Activated CD4-positive, alpha-beta T cell treated with anti-CD3 and anti-CD28 coated beads for 24 hours (primary cell): ENCODE measurements at places on chromosomes 11 and 22.

GRCh38 chr11:10285148-10285802, 8.7 kb downstream of the SBF2 start:
- DNase-seq = no peak

GRCh38 chr11:46271875-46272815, 5.3 kb upstream of the CREB3L1 start:
- no peak for DNase-seq

GRCh38 chr22:22520667-22521602, 865 bp upstream of the ZNF280A start:
- no peak for DNase-seq

- DNase-seq = no peak
Measured at GRCh38 chr11:84261707-84262106, 975.5 kb upstream of the CCDC90B start.

GRCh38 chr11:76738618-76739240, 44.4 kb upstream of the TSKU start:
- DNase-seq = no peak

DNA sequence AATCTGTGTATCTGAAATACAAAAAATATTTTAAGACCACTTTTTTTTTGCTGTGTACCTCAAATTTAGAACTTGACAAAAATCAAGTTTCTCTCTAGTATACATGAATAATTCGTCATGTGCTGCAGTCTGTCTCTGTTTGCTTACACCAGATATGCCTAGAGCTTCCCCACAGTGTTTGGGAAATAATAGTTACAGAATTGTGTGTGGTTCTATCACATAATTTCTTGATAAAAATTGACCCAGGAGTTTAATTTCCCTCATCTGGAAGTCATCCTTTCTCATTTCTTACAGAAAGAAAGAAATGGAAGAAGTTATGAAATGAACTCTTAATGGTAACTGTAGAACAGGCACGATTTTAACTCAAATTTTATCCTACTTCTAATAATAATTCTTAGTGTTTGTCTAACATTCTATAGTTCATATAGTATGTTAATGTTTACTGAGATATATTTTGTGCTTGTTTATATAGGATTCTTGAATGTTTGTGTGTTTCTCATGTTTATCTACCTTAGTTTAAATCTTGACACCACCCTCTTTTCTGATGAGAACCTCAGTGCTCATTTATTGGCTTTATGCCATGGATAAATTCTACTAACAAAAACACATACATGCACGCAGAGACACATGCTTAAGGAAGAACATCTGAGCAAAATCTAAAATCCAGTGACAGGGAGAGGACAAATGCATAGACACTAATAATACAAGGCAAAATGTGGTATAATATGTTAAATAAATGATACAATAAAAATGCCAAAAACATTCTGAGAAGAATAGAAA, 61.4 kb upstream of the CTSC start:
- DNase-seq = no peak

DNA sequence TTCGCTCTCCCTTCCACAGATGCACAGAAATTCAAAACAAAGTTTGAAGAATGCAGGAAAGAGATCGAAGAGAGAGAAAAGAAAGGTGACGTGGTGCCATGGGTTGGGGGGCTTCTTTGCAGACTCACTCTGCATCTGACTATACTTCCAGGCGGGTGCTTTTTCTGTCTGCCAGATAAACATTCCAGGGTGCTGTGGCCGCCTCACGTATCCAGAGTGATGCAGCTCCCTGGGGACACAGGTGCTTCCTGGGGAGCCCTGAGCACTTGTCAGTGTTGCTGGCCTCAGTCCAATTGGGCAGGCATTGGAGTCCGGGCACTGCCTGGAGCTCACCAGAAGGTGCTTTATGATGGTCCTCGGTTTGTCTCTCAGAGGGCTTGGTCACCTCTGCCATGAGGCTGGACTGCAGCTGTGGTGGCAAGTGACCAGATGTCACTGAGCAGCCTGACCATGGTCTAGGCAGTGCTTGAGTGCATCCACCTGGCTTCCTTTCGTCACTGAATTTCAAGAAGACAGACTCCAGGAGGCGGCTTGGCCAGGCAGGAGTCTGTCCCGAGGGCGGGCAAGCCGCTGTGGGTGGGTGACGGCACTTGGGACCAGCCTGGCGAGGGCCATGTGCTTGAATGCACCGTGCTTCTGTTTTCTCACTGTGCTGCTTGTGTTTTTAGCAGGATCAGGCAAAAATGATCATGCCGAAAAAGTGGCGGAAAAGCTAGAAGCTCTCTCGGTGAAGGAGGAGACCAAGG, 5.1 kb upstream of the ZDHHC8 start:
- DNase-seq = no peak

DNA sequence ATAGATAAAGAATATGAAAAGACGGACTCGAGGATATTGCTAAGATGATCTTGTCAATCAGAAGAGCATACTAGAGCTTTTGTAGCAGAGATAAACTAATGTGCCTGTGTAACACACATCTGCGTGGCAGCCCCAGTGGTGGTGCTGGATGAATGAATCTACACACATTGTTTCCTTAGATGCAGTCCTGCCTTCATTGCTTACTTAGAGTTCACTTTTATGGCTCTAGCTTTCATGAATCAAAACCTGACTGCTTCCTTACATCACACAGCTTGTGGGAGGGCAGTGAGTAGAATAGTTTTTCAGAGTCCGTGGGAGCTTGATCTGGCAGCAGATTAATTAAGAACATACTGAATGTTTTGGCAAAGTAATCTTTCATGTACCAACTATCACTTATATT, 83.7 kb downstream of the EXT2 start:
- DNase-seq = no peak

DNA sequence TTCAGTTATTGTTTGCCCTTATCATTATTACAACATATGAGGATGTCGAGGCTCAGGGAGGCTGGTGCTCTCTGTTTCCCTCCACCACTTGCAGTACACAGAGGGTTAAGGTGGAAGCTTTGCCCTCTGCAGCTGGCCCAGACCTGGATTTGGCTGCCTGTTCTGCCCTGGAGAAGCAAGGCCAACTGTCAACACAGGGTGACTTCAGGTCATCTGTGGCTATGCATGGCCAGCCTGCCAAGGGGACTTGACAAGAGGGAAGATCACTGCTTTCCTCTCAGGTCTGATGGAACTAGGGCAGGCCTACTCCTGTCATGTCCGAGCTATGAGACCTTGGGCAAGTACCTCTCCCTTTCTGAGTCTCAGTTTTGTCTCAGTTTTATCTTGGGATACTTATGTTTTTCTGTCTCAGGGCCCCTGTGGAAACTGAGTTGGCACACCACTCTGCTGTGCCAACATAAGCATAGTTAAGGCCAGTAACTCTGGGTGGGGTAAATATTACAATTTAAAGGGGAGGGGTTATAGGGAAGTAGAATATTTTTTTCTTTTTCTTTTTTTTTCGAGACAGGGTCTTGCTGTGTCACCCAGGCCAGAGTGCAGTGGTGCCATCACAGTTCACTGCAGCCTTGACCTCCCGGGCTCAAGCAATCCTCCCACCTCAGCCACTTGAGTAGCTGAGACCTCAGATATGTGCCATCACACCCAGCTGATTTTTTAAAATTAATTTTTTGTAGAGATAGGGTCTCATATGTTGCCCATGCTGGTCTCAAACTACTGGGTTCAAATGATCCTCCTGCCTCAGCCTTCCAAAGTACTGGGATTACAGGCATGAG, 2.4 kb upstream of the THRSP start:
- no peak for DNase-seq

DNA sequence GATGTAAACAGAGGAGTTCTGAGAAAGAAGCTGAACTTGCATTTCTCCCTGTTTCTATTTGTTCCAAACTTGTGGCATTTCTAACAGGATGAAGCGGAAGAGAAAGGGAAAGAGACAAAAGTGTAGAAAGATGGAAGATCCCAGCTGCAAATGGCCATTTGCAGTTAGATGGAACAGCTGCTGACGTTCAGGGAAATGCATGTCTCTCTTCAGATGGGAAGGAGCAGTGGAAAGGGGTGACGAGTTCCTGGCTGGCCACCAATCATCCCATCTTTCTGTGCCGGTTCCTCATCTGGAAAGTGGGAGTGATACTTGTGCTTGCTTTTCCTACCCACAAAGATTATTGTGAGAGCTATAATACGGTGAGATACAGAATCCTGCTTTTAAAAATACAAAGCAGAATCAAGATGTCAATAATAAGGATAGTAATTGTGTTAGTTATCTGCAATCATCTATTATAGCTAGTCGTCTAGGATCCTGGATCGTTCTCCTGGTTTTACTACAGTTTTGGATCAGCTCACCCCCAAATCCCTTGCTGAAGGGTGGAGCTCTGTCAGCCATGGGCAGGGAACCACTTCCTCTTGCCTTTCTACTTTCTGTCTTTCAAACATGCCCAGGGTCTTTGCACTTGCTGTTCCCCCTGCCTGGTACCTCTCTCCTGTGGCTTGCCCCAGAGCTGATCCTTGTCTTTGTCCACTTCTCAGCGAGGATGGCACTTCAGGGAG, 1.2 kb upstream of the TIMP3 start:
- DNase-seq = no peak

GRCh38 chr11:29679996-29680395, 336.8 kb downstream of the KCNA4 start:
- no peak for DNase-seq

- DNase-seq = no peak
Measured at GRCh38 chr11:44229098-44229497, 80.8 kb downstream of the ALX4 start.

- no peak for DNase-seq
Measured at GRCh38 chr11:11267312-11267711, 85.7 kb downstream of the CSNK2A3 start.

DNA sequence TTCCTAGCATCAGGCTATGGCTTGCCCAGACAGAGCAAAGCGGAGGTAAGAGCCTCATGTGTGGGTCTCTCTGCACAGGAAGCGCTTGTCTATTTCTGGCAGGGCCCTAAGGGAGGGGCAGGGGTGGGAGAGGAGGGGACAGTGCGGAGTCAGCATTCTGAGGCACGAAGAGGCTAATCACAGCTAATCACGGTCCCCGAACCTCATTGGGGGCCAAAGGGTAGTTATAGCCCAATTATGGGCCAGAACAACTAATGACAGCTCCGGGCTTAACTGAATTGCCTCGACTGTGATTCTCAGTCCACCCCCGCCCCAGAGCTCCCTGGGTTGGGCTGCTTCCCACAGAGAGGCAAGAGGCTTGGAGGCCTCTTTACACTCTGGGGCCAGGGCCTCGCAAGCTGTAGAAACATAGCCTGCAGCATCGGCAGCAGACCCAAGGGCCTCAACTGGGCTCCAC, 72.7 kb upstream of the PRDM11 start:
- no peak for DNase-seq

GRCh38 chr11:26231252-26231661, 100.7 kb upstream of the ANO3 start:
- no peak for DNase-seq

DNA sequence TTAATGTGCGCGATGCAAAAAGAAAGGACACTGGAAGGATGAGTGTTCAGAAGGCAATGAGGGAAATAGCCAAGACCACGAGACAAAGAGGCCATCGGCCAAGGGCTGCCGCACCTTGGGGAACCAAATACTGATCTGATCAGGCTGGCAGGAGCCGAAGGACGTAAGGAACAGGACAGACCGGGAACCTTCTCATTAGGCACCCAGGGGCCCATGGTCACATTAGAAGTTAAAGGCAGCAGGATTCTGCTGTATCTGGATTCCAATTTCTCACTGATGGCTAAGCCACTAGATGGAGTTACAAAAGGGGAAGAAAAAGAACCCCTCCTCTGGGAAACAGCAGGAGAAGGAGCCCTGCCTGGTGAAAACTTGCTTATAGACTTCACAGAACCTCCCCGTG, 28.8 kb upstream of the CPT1A start:
- DNase-seq = no peak

- DNase-seq = no peak
Measured at GRCh38 chr11:723120-723883, 17.3 kb downstream of the EPS8L2 start.

- DNase-seq = no peak
Measured at GRCh38 chr11:44913502-44913901, 37.2 kb downstream of the TP53I11 start.

DNA sequence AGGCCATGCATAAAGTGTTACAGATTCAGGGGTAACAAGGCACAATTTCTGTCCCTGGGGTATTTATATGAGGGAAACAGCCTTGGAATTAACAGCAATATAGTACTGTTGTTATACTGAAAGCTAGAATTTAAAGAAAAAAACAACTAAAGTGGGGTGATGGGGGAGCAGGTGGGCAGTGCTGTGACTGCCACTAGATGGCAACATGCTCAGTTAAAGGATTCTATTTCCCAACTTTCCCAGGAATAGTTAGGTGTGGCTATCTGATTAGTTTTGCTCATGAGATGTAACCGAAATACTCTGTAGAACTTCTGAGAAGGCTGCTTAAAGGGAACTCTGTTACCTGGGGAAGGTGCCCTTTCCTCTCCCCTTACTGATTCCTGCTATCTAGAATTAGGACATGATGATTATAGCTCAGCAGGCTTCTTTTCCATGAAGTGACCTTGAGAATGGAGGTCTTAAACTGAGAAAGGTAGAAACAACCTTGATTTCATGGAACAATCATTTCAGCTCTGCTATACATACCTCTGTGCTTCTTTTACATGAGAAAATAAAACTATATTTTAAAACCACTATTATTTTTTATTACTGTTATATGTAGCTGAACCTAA, 102.6 kb downstream of the RELT start:
- no peak for DNase-seq

DNA sequence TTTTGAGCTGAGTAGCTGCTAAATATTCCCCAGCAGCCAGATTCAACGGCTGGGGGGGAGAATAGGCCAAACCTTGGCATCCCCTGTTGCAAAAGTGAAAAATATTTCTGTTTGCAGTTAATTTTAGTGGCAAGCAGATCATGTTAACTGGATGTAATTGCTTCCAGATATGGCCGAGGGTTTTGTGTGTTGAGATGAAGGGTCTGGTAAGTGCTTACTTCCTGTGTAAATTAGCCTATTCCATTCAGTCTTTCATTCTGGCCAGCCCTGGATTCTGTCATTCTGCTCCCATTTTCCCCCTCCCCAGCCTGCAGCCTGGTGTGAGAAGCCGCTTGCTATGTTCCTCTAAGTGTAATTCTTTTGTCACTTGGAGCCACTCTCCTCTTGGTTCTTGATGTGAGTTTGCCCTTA, 17.4 kb downstream of the ZBTB16 start:
- DNase-seq = no peak

- DNase-seq = no peak
Measured at GRCh38 chr11:92911478-92911877, 58.0 kb upstream of the MTNR1B start.

- DNase-seq = peak; percentile 1
Measured at GRCh38 chr11:74877132-74877531, 71.8 kb downstream of the XRRA1 start.

DNA sequence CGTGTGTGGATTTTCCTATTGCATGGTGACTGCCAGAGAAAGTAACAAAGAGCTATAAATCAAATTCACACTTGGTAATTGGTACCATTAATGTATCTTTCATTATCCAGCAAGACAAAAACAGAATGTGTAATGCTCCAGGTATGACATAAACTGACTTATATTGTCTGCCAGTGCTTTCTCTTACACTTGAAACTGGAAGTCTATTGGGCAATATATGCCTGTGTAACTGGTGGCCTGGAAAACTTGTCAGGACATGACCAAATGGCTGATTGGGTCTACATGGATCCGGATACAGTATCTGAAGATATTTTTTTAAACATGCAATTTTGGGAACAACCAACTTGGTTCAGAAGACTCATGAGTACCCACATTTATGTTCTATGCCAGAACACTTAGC, 174.6 kb upstream of the ARHGAP42 start:
- DNase-seq = no peak

- DNase-seq = no peak
Measured at GRCh38 chr11:20351136-20351535, 12.4 kb upstream of the HTATIP2 start.
